Skeletal muscle tissue (tissue), 5 donors: ENCODE measurements at places on chromosomes 3 and 15. TPM values are rescaled to one million over a fixed set of nuclear protein-coding genes. Genes with fewer than 3 reads are reported as not detected.

STAC gene
- total RNA-seq: 49.1 TPM

DNAH12 gene
- total RNA-seq: 0.52 TPM

VIPR1 gene
- 1.6 TPM for total RNA-seq

IL17RE gene
- total RNA-seq: not detected

HES1 gene
- total RNA-seq: 23.0 TPM

MINAR1 gene
- total RNA-seq: 1.6 TPM

LINGO1 gene
- 3.7 TPM for total RNA-seq

GCNT3 gene
- not detected for total RNA-seq

HCN4 gene
- total RNA-seq: under 0.01 TPM

PROK2 gene
- 0.52 TPM for total RNA-seq

SUCNR1 gene
- 0.52 TPM for total RNA-seq

GOLGA8T gene
- total RNA-seq: not detected

SETD5 gene
- 54.3 TPM for total RNA-seq

PLXND1 gene
- total RNA-seq: 92.4 TPM

CAMP gene
- total RNA-seq: not detected

GALNT15 gene
- total RNA-seq: 3.7 TPM

DGKG gene
- total RNA-seq: 2.6 TPM

OCA2 gene
- total RNA-seq: 5.7 TPM

GHSR gene
- not detected for total RNA-seq

STRIT1 gene
- total RNA-seq: 1.0 TPM

NRROS gene
- total RNA-seq: 1.6 TPM
